Activated T-helper 9 cell treated with anti-CD3 and anti-CD28 coated beads, Interleukin-2, amount 50 U/mL, for 16 hours (primary cell): ENCODE measurements at places on chromosomes 4 and X.

DNA sequence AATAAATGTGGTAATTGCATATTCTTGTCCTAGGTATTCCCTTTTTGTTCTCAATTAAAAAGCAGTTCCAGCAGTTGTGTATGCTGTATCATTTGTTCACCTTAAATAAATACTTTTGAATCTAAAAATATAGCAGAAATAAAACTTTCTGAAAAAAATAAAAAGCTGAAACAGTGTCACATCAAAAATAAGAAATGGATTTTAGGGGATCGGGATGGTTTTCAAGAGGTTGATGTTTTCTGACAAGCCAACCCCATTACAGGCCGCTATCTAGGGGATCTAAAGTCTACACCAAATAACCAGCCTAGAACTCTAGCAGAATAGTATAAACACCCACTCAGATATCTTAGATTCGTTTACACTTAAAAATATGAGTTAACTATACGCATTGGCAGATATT lies 95.4 kb upstream of the MAML3 start:
- DNase-seq = no peak

- DNase-seq = no peak
Observed at GRCh38 chrX:134373736-134374135, 86.2 kb upstream of the HPRT1 start.

DNA sequence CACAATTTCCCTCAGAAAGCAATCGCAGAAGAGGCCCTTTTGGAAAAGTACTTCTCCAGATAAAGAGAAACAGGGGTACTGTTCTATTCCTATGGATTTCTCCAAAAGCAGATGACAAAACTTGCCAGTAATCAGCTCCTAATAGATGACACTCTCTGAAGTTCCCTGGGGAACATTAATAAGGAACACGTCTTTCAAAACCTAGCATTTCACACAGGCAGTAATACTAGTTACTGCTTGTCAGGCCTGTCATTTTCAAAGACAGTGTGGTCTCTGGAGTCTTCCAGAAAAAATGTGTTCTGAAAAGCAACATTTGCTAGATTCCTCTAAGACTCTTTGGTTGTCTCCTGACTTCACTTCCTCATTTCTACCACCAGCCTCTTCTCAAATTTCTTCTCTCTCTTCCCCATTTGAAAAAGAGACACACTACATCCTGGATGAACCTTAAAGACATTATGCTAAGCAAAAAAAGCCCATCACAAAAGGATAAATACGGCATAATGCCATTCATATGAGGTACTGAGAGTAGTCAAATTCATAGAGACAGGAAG lies 47.3 kb downstream of the CHRDL1 start:
- DNase-seq = no peak

DNA sequence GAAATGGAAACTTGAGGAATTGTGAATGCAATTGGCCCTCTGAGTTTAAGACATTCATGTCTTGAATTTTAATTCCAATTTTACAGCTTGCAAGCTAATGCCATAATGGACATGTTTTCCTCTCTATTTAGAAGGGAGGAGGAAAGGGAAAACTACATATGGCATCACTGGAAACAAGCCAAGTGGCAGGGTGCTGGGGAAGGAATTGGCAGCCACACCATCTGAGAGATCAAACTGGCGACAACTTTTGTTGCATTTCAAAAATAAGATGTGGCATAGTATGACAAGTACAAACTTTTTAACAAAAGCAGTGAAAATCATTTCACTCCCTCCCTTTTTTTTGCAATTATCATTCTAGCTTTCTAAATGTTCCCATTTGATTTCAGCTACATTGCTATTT lies 615.6 kb downstream of the CENPC start:
- no peak for DNase-seq

DNA sequence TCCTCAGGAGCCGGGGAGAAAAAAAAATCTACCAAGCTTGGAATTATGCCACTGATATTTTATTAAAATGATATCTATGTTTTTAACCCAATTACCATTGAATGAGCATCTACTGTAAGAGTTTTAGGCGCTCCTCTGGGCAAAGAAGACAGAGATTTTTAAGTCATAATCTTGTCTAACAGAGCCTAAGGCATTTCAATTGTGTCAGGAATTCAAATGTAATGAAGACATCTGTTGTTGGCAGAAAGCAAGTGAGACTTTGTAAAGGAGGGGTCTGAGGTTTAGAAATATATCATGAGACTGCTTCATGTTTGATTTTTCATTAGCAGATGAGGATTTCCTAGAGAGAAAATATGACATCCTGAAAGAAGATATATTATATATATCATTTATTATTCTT lies 1158.1 kb downstream of the FSTL5 start:
- no peak for DNase-seq
